DMS79 (cell line): ENCODE measurements at places on chromosomes 13 and 19.

DNA sequence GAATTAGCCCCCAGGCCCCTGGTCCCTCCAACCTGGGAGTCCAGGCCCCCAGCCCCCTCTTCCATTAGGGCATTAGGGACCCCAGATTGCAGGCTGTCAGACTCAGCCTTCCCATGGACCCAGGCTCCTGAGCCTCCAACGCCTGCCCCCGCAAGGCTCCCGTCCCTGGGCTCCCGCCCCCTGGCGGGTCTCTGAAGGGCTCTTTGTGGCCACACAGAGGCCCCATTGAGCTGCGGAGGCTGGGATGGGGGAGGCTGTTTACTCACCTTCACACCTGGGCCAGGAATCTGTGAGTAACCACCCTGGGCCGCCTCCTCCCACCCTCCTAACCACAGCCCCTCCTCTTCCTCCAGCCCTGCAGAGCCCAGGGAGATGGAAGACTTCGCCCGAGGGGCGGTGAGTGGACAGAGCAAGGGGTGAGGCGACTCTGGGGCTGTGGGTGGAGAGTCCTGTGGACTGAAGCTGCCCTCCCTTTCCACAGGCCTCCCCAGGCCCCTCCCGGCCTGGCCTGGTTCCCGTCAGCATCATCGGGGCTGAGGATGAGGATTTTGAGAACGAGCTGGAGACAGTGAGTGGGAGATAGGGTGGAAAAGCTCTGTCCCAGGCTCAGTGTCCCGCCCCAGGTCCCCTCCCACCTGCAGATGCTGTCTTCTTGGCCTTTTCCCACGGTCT, 4.9 kb downstream of the ARHGEF1 start:
- peak; percentile 76 for DNase-seq

DNA sequence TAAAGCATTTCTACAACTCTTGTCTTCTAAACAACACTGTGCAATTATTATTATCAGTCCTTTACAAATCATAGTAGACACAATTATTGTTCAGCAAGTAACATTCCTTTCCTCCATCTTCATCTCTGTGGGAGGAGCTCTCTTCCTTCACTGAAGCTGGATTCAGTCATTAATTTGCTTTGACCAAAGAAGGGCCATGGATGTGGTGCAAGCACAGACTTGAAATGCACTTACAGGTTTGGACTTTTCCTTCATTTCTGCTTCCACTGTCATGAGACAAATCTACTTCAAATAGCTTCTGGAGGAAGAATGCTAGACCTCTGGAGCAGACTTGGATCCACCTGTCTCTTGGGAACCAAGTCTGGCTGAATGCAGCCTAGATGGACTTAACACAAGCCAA, 336.6 kb upstream of the SLITRK6 start:
- no peak for DNase-seq

GRCh38 chr19:54464630-54465425, 1.2 kb upstream of the LENG9 start:
- DNase-seq = peak; percentile 69

DNA sequence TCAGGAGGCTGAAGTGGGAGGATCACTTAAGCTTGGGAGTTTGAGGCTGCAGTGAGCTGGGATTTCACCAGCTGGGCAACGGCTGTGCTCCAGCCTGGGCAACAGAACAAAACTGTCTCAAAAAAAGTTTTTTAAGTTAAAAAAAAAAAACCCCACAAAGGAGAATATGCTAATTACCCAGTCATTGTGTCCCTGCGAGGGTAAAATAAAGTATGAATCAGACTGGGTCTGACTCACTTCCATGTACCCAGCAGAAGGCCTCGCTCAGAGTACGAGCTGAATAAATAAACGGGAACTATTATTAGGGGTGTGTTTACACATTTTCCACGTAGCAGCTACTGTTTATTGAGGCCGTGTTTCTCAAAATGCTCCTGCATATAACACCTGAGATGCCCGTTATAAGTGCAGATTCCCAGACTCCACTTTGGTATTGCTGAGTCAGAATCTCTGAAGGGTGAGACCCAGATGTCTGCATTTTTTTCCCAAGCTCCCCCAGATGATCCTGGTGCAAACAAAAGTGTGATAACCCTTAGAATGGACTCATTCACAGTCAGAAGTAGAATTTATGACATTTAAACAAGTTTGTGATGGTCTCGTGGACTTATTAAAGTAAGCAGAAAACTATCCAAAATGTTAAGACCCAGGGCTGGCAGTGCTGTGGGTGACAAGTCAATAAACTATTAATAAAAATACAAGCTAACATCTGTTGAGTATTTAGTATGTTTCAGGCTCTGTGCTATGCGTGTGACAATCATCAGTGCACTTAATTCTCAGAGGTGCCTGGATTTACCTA, 28.2 kb downstream of the KCNC3 start:
- DNase-seq = no peak

DNA sequence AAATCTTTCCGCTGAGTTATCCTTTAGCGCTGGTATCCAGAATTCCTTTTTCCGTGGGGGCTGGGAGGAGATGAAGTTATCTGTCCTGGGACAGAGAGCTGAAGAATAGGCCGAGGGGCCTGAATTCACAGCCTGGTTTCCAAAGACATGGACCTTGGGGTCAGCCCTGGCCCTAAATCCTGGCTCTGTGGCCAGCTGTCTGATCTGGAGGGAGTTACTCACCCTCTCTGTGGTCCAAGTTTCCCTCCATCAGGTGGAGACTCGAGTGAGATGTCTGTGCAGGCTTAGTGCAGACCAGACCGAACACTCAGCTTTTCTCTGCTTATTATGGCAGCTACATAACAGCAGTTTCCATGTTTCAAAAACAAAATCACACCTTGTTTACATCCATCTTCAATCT, 59.6 kb downstream of the CDADC1 start:
- no peak for DNase-seq

DNA sequence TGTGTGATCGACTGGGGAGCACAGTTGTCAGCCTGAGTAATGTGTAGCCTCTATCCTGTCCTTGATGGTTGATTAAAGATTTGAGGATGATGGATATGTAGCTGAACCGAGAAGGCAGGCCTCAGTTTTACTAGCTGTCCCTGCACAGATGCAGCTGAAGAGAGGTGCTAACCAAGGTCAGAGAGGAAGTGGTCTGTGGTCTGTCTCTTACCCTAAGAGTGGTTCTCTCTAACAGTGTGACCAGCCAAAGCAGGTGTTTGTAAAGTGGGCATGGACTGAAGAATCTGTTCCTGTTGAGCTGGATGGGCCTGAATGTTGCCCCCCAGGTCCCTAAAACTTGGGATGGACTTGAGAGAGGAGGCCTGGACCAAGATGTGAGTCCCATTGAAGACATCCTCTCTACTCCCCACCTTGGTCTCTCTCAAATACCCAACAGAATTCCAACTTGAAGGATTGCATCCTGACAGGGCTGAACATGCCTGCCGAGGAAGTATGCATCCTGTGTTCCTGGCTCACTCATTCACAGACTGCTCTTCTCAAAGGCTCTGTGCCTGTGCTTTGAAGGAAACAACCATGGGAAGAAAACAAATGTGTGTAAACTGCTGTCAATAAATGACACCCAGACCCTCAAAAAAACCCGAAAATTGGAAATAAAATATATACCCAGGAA, 223.8 kb downstream of the MAB21L1 start:
- DNase-seq = no peak

DNA sequence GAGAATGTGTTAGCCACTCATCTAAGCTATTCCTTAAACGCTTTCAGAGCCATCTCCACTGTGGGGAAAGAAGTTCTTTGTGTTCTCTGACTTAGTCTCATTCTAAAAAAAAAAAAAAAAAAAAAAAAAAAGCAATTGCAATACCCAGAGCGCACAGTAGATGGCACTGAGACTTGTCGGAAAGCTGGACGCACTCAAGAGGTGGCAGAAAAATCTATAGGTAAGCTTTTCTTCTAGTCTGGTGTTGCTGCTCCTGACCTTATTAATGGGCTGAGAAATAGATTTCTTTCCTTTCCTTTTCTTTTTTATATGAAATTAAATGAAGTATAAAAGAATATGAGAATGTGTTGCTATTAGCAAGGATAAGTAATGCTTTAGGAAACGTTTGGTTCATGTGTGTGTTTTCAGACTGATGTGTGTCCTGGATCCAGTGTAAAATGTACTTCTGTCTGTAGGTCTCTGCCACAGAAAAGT, 4.7 kb upstream of the GJB2 start:
- peak; percentile 3 for DNase-seq

GRCh38 chr19:55446060-55446459, 3.0 kb upstream of the SHISA7 start:
- DNase-seq = peak; percentile 42

- no peak for DNase-seq
Measured at GRCh38 chr13:100392709-100393630, 195.6 kb downstream of the GGACT start.

GRCh38 chr13:32115066-32115465, 83.5 kb downstream of the FRY start:
- no peak for DNase-seq

DNA sequence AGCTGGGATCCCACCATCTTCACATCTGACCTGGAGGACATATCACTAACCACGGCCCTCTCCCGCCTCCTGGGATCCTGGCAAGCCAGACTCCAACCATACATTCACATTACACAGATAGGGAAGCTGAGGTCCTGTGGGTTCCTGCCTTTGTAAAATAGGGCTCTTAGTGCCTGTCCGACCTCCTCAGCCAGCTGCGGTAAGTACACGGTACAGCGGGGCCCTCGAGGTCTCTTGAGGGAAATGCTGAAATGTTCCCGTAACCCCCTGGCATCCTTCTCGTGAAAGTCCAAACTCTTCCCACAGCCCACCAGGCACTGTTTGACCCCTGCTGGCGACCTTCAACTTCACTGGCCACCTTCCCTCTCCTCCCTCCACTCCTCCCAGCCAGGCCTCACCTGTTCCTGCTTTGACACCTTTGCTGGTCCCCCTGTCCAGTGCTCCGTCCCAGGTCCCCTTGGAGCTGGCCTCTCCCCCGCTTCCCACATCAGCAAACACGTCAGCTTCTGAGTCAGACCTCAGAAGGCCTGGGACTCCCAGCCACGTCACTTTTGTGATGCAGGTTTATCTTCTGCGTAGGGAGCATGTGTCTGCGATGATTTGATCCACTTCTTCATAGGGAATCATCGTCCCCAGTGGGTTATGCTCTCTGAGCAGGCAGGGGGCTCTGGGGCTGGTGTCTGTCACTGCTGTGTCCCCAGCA, 8.8 kb upstream of the GNG7 start:
- no peak for DNase-seq

DNA sequence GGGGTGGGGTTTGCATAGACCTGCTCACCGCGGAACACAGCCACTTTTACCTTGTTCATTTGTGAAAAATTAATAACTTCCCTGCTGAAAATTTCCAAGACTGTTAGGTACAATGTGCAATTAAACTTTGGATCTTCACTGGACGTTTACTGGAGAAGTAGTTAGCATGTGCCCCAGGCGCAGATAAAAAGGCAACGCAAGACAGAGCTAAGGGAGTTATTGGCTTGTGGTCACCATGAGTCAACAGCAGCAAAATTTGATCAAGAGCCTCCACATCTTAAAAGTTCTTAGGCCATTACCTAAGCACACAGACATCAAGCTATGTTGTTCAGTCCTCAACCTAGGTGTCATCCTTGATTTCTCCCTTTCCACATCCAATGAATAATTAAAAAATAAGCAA, 257.0 kb downstream of the LHFPL6 start:
- DNase-seq = no peak

DNA sequence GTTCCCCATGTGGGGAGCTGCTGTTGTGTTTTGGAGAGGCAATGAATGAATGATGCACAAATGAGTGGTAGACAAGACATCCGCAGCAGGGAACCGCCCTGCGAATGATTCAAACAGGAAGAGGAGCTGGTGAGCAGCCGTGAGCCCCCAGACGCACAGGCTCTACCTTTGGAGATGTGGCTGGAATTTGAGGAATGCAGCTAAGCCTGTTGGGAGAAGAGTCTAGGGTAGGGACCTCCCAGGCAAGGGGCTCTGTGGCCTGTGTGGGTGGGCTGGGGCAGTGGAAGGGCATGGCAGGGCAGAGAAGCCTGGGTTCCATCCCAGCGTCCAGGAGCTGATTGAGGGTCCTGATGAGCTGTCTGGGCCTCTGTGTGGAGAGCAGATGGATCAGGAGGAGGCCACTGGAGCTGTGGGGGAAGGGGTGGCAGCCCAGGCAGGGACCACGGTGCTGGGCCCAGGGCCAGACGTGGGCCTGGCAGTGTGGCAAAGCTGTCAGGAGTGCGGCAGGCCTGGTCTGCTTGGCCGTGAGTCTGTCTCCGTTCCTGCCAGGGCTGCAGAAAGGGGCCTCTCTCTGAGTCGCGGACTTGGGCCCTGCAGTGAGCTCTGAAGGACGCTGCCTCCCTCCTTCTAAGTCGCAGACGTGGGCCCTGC, 41.8 kb upstream of the DCUN1D2 start:
- DNase-seq = no peak

DNA sequence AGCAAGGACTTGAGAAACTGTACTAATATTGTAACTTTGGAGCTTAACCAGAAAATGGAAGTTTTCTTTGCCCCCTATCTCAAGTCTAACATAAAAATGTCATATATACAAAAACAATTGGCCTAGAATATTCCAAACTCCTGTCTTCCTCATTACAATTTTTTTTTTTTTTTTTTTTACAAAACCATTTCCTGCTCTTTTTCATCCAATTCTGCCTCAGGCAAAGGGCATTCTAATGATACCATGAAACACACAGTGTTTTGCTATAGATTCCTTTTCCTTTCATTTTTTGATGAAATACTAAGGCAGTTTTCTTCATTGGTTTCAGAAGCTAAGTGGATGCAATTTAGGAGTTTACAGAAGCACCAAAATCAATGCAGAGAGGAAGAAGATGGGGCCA, 119.7 kb downstream of the LHFPL6 start:
- DNase-seq = no peak

GRCh38 chr13:107900775-107901174, 314.6 kb downstream of the LIG4 start:
- no peak for DNase-seq

DNA sequence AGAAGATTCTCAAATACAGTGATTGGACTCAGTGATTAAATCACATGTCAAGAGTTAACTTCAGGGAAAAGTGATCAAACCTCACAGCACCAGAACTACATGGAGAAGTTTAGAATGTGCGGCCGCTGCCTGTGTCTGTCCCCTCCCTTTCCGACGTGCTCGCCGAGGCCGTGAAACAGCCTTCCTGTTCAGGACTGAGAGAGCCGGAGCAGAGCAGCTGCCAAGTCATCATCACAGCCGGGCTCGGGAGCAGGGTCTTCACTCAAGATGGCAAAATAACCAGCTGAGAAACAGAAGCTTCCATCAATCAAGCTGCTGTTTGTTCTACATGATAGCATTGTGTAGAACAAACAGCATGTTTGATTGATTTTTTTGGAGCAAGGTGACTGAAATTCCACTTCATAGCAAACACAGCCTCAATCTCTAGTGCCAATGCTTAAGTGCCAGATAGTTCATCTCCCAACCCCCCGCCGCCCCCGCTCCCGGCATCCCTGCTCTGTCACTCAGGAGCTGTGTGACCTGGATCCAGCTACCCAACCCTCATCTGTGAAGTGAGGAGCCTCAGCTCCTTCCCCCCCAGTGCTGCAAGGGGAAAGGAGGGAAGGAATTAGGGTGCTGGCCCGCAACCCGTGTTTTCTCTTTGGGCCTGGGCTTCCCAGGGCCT, 70.6 kb downstream of the HSPH1 start:
- DNase-seq = no peak

- no peak for DNase-seq
Measured at GRCh38 chr13:110616103-110617101, 1.1 kb downstream of the NAXD start.
